ENCODE measurements at places on chromosomes 1 and 21.

GRCh38 chr21:44421901-44422840, 33.1 kb upstream of the LRRC3 start:
- DNase-seq: no peak

DNA sequence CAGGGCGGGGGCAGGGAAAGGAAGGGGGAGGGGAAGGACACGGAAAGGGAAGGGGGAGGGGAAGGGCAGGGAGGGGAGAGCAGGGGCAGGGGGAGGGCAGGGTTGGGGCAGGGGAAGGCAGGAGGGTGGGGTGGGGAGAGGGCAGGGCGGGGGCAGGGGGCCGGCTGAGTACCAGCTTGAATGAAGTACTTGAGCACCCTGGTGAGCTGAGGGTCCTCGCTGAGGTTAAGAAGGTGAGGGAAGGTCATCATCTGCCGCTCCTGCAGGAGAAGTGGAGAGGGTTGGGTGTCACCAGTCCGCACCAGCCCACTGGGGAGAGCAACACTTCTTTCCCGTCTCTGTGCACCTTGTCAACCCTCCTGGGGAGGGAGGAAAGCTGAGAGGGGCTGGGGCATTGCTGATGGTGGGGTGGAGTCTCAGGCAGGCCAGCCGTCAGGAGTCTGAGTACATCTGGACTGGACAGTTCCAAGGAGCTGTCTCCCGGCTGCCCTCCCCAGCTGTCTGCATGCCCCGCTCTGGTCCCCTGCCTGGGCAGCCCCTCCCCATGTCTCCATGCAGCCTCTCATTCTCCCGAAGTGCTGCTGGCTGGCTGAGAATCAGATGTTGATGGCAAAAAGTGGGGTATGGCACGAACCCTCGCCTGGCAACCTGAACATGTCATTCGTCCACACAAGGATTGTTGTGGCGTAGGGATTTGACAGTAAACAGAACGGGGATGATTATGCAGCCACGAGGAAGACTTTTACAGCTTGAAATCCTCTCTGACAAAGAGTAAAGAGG, 70.0 kb downstream of the SCCPDH start:
- no peak for DNase-seq

GRCh38 chr1:147726168-147726567, 34.2 kb downstream of the GJA5 start:
- DNase-seq: no peak

DNA sequence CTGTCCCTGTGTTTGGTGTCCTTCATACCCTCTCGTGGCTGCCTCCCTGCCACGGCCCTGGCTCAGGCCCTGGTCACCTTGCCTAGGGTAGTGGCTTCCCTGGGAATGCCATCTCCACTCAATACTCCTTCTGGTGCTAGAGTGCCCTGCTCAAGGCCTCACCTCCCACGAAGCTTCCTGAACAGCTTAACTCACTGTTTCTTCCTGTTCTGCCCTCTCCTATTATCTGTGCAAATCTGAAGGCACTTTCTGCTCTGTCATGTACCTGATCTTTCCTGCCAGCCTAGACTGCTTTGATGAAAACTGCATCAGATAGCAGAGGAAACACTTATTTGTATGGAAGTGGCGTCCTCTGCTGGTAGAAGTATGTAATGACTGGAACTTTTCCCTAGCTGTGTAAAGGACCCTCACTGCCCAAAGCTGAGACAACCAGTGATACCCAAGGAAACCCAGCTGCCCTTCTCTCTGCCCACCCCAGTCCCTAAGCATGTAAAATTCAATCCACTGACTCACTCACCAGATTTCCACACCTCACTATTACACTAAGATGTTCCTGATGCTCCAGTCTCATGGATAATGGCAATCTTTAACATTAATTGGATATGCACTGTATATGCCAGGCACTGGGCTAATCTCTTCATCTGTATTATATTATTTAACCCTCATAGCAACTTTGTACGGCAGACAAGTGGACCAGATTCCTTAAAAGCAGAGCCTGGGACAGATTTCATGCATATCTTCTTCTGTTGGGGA, 36.2 kb upstream of the BTG2 start:
- peak; percentile 83 for DNase-seq

DNA sequence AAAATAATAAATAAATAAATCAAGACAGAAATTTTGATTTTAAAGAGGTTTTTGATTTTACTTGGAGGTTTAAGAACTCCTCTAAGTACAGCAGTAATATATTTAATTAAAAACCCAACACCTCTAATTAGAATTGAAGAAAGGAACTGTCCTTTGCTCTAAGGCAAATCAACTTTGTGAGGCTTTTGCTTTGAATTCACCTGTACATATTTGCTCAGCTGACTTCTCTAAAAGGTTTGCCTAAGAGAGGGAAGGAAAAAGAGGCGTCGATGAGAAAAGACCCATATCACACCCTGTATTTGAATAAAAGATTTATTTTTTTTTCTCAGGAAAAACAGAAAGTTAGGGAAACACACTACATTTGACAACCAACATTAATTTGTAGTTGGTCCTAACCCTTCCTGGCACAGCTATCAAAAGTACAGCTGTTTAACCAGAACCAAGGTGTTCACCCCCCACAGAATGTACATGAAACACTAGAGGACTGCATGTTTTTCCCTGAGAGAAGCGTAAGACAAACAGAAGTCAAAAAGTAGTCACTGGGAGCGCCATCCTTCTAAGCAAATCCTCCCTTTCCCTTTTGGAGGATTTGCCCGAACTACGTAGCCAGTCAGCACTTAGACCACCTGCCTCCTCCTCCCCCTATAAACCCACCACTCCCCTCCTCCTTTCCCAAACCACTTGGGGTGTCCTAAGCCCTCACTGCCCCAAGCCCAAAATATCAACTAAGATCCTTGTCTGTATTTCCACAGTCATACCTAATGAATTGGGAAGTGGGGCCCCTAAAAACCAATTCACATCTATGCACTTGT, 4.9 kb downstream of the MCL1 start:
- DNase-seq: peak; percentile 35

DNA sequence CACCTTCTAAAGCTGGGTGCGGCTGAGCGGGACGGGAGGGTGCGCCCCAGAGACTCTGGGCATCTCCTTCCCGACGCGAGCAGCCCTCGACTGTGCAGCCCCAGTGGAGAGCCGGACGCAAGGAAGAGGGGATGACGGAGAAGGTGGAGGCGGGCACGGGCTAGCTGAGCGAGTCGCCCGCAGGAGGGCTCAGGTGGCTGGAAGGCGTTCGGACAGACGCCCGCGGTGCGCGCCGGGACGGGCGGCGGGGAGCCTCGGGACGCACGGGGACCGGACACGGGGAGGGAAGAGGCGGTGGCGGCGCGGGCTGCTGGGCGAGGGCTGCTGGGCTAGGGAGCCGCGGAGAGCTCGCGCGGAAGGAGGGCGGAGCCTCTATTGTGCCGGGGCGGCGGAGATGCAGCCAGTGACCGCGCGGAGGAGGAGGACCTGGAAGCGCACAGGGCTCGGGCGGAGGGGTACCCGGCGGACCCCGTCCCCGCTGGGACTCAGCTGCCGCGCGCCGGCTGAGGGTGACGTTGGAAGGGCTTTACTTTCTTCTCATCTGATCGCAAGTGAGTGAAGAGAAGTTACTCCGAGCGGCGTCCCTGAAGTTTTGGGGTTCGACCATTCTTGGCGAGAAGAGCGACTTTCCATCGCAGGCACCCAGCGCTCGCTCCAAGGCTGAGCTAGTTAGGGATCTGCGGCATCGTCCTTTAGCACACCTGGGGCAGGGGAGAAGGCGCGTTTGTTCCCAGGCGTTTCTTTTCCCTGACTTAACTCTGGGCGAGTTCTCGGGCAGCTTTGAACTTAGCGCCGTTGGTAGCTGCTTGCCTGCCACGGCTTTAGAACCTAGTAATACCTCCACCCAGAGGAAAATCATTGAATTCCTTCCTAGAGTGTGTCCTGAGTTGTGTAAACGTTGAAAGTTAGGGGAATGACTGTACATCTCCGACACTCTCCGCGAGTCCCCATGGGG, at the start of gene OLFML2B:
Gene OLFML2B, minus strand, starts transcription at position 323 of the 955 bp plus-strand sequence. CDS start 439 bp downstream, outside the sequence.
- DNase-seq: peak; percentile 84

DNA sequence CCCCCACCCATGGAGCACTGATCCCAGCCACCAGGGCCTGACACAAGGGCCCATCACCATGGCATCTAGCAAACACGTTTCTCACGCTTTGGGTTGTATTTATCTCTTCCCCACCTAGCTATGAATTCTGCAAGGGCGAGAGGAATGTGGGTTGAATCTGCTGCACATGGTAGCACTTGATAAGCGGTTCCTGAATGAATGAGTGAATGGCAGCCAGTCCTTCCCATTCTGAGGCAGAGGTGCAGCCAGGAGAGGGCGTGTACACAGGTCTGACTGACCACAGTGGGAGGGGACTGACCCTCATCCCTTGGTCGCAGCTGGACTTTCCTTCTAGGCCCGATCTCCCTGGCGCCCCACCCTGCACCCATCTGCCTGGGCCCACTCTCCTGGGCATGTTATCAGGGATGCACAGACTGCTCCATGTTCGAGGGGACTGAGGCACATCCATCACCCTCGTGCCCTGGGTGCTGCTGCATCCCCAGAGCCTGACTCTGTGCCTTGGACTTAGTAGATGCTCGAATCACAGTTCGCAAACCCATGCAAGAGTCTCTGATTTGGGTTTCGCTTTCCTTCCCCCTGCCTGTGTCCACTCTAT, 1.0 kb downstream of the RD3 start:
- DNase-seq: no peak

GRCh38 chr1:158177700-158178450, 2.8 kb upstream of the CD1D start:
- peak; percentile 25 for DNase-seq

DNA sequence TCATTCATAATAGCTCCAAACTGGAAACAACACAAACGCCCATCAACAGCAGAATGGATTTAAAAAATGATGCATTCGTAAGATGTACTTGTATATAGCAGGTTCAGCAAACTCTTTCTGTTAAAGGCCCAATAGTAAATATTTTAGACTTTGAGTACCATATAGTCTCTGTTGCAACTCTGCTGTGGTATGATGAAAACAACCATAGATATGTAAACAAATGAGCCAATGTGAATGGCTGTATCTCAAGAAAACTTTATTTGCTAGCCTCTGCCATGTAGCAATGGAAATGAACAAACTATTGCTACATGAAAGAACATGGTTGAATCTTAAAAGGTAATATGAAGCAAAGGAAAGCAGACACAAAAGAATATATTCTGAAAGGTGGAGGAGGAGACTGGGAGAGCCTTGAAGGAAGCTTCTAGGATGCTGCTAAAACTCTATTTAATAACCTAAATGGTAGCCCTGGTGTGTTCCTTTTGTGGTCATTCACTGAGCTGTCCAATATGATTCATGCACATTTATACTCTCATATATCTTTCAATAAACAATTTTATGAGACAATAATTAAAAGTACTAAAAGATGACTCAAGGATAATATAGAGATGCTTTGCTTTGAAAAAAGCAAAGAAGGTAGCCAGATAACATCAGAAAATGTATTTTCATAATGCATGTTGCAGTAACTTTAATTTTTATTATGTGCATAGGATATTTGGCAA, 29.1 kb upstream of the FMO3 start:
- DNase-seq: no peak

GRCh38 chr1:92410706-92411105, 76.0 kb downstream of the GFI1 start:
- DNase-seq: no peak

Measured in fibroblast of the aortic adventitia (primary cell).